Liver (tissue), 10 donors: ENCODE measurements at places on chromosomes 4 and X. TPM values are rescaled to one million over a fixed set of nuclear protein-coding genes. Genes with fewer than 3 reads are reported as not detected.

KCND1 gene
- total RNA-seq: 1.1 TPM

ATOH1 gene
- not detected for total RNA-seq

CPLX1 gene
- total RNA-seq: 0.84 TPM

DNA sequence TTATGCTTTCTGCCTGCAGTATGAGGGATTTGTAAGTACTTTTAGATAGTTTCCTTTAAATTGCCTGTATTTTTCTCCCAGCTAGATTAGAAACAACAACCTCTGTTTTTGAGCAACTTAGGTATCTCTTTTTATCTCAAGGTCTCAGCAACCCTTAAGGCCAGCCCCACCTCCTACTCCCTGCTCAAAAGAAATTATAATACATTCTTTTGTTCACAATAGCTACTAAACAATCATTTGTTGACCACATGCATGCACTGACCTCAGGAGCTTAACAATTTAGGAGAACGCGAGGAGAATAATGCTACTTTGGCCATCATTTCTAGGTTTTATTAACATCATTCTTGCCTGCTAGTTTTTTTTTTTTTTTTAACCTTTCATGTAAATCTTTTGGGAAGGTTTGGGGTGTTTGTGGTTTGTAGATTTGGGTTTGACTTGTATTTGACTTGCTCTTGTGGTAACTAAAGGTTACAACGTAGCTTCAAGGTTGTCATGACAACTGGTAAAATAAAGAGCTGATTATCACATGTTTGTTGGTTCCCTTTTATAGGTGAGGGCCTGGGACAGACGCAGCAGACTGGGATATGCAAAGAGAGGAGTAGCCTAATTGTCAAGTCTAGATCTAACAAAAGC, 145.4 kb upstream of the PLAC1 start:
- DNase-seq: no peak

DNA sequence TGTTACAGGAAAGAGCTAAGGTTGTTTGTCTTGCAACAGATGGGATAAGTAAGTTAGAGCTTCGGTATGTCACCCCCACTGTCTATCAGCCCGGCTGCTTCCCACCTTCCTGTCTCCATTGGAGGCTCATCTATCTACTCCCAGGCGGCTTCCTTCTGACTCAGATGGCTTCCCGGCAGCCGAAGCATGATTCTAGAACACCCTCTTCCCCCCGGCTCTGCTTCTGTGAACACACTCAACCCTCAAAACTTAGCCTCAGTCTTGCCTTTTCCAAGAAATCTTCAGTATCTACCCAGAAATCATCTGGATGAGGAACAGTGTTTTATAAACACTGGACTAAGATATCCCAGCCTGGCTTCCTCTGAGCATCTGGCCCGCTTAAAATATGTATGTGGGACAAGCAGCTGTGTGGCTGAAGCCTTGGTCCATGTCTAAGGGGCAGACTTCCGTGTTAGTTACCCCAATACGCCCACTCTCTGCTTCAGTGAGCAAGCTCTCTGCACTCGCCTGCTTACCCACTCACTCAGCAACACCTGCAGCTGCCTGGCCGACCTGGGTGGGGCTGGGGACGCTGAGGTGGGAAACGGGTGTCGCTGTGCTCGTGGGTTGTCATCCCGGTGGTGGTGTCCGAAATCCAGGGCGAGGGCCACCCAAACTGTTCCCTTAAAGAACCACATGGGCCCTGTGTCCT, 12.0 kb upstream of the SLC2A9 start:
- no peak for DNase-seq

DNA sequence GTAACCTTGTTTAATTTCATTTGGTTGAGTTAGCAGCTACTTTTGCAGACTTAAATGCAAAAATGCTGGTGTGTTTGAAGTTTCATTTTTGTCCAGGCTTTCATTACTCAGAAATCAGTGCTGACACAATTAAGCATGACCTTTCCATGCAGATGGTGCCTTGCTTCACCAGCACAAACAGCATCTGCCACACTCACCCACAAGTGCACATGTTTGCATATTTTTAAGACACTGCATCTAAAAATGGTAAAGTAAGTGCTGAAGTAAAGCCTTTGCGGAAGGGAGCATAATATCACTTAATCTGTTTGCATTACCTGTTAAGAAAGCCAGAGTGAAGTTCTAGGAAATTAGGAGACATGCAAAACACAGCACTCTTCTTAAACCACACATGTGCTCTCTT, 7.3 kb upstream of the DAPP1 start:
- no peak for DNase-seq
